Activated CD8-positive, alpha-beta memory T cell treated with anti-CD3 and anti-CD28 coated beads for 4 hours (primary cell): ENCODE measurements at places on chromosomes 11 and 22.

DNA sequence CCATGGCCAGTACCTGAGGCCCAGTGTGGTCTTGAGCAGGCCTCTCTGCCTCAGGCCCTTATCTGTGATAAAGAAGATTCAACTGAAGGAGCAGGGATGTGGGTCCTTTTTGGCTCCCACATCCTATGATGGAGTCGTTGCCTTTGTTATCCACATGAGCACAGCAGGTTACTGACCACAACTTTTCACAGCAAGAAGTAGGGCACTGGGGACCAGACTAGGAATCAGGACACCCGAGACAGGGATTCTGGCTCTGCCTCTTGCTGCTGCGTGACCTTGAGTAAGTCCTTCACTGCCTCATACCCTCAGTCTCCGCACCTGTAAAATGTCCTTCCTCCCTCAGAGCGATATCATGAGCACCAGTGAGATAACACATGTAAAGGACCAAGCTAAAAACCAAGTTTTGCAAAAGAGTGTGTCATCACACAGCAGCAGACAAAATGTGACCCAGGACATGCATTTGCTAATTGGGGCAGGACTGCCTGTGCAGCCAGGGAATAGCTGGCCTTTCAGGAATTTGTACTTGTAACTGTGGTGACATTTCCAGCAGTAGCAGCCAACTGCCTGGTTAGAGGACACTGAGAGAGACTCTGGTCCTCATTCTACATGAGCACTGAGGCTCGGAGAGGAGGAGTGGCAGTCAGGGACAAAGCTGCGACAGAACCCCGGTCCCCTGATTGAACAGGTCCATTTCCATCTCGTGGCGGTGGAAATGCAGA is 13.2 kb upstream of the SMIM35 start:
- DNase-seq, result no peak

- DNase-seq, result no peak
Measured at GRCh38 chr11:44072757-44073658, 6.9 kb downstream of the ACCS start.

DNA sequence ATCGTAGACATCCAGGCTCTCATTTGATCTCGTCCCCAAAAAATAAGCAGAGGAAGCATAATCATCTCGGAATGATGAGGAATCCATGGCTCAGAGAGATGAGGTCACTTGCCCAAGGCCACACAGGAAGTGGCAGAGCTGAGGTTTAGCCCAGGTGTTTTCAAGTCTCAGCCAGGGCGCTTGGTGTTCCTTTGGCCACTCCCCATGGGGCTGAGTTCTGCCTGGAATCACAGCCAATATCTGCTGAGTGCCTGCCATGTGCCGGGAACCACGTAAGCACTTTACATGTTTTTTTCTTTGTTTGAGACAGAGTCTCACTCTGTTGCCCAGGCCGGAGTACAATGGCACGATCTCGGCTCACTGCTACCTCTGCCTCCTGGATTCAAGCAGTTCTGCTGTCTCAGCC is 29.5 kb upstream of the MYH9 start:
- DNase-seq, result no peak

DNA sequence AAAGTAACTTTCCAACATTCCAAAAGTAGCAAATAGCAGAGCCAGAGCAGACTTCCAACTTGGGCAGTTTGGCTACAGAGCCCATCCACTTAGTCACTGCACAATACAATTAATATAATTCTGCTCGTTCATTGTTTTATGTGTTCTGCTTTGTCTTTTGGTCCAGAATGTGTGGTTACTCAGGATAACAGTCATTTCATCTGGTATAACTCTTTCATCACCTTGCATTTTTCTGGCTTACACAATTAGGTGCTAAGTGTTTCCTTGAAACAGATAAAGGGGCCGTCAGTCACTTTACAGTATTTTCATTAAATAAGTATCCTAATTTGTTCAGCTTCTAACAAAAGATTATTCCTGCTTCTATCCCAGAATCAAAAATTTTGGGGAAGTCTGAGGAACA is 87.2 kb downstream of the LARGE2 start:
- no peak for DNase-seq

DNA sequence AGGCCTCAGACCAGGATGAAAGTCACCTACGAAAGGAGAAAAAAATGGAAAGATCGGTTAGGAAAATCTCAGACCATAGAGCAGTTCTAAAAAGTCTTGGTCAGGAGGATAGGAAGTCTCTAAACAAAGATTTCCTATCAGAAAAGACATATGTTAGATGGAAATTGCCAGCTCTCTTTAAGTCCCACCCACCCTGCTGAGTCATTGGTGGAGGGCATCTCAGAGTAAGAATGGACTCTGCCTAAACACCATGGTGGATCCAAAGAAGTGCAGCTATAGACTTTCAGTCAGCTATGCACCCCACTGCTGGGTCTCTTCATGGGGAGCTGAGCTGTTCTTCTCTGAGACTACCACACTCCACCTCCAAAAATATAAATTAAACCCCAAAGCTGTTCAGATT is 3.7 kb downstream of the OR8B2 start:
- no peak for DNase-seq

- DNase-seq, result no peak
Measured at GRCh38 chr11:118102721-118103261, 16.0 kb upstream of the SMIM35 start.

GRCh38 chr11:36840378-36840777 is 242.3 kb upstream of the RAG2 start:
- DNase-seq, result no peak

DNA sequence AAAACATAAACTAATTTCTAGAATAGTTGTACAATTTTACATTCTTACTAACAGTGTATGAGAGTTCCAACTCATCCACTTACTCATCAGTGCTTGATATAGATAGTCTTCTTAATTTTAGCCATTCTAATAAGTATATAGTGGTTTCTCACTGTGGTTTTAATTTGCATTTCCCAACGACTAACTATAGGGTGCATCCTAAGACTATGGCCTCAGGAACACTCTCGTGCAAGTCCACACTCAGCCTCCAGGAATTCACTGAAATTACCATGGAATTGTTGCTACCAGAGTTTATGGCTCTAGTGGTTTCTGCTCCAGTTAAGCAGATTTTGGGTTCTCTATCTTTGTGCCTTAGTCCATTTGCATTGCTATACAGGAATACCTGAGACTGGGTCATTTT is 60.1 kb upstream of the GUCY1A2 start:
- no peak for DNase-seq

- DNase-seq, result no peak
Measured at GRCh38 chr22:17056807-17057206, 28.0 kb upstream of the IL17RA start.

DNA sequence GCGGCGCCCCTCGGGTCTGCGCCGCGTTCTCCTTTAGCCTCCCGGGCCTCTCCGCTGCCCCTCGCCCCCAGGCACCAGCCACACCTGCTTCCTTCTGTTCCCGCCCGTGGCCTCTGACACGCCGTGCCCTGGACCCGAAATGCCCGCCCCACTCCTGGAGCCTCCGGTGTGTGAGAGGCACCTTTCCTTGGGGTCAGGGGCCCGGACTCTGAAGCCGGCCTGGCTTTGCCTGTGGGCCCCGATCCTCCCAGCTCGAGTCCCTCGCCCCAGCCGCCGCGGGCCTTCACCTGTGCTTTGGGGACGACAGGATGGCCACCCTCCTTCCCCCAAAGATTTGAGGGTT is 661 bp upstream of the CDPF1 start:
- no peak for DNase-seq

DNA sequence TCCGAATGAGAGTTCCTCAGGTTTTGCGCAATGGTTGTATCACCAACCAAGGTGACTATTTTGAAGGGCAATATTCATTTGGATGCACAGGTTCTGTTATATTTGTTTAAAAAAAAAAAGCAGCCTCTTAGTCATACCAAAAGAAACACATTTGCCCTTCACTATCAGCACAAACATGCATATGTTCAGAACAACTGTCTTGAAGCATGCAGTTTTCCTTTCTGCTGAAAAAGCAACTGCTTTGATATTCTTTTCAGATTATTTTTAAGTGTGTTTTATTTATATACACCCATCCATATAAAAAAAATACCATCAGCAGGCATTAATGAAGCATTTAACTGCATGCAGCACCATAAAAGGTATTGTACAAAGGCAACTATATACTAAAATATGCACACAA is 67.8 kb downstream of the RBFOX2 start:
- no peak for DNase-seq

DNA sequence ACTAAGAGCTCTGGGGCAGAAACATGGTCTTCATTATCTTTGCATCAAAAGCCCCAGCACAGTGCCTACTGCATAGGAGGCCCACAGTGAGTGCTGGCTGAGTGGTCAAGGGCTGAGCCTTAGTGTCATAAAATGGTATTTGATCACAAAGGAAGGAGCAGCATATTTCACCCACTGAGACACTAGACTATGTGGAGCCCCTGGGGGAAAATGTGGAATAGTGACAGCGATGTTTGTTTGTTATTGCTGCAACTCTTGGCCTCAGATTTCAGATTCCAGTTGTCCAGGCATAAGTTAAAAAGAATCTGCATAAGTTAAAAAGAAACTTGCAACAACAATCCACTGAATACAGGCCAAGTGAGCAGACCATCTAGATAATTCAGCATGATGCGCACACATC is 7.0 kb downstream of the KIRREL3 start:
- no peak for DNase-seq

DNA sequence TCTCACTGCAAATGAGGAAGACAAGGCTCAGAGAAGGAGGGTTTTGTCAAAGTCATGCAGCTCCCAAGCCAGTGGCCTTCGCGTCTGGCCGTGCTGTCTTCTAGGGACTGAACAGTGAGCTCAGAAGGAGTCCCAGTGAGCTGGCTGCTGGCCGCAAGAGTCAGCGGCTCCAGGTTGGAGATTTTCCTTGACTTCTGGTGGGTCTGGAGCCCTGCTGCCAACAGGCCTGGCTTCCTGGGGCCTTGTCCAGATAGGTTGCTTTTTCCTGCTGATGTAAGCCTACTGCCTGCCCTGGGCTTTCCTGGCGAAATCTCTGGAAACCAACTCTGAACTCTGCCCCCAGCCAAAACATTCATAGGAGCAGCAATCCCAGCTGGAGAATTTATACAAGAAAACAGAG is 272.7 kb upstream of the CADM1 start:
- no peak for DNase-seq
